ENCODE measurements at places on chromosomes 4 and X. TPM values are rescaled to one million over a fixed set of nuclear protein-coding genes. Genes with fewer than 3 reads are reported as not detected.
A peak's percentile ranks its signal among the peaks of the same experiment; 100 is the strongest.

DNA sequence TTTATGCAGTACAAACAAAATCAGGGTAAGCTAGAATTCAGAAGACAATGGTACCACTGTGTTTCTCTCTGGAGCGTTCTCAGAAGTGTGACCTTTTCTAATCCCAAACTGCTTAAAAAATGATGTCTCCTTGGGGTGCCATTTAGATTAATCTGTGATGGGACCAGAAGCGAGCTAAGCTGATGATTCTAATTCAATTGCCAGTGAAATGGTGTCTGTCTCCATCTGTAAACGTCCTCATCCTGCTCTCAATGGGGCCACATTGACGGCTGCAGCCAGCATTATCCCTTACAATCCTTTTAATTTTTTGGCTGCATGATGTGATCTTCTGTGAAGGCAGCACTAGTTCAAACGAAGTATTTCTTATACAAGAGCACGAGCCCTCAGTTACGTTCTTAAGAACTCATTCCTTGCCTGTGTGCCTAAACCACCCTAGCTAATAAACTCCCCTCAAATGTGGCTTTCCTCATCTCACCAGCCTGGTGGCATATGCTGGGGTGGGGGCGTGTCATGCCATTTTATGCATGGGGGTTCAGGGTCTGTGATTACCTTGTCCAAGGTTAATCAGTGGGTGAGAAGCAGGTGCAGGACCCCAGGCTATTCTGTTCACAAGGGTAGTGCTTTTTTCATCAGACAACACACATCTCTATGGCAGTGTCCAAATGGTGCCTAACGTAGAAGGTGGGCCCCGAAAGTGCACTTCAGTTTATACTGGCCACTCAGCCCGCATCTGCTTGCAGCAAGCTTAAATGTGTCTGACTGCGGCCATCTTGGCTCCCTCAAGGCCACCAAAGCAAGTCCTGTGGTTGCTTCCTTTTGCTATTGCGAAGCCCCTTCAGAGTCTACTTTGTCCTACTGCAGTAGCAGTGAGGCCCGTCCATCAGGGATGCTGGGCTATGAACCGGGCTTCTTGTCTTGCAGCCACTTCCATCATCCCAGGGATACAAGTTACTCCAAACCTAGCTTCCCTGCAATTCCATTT lies 45.7 kb upstream of the SLC2A9 start:
- no peak overlapping the region for H3K27ac ChIP-seq
- H3K4me1 ChIP-seq = no peaks in the 10 kb centered on the region
- DNase-seq = no peak
- H3K27me3 ChIP-seq = no peaks in the 10 kb centered on the region
- H3K36me3 ChIP-seq = peaks cover 20% of the 10 kb centered on the region

GRCh38 chr4:82639971-82640370 lies 78.2 kb upstream of the TMEM150C start:
- no peak for DNase-seq

DNA sequence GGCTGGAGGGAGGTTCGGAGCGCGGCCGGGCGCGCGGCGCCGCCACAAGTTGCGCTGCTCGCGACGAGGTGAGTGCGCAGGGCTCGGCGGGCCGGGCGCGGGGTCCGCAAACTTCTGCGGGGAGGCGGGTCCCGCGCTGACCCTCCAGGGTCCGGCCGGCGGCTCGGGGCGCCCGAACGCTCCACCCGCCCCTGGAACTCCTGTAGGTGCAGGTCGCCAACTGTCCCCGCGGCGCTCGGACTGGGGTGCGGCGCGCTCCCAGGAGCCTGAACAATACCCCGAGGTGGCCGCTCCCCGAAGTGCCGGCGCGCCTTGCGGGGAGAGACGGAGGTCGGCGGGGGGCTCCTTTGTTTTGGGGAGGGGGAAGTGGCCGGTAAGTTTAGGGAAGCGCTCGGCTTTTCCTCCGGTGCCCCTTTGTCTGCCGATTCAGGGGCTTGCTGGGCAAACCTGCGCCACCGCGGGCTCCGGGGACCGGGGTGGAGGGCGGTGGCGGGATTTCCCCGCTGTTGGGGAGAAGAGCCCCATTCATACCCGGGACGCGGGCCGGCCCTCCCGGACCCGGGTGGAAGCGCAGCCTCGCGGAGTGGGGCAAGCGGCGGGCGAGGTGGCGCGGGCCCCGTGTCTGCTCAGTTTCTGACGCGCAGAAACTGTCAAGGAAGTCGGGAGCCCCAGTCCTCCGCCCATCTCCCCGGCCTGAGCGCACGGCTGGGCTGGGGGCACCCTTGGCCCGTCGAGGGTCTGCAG lies 694 bp downstream of the TBL1X start:
- peak overlapping the region; percentile 83 for H3K27ac ChIP-seq
- DNase-seq = peak; percentile 53
- peaks cover 34% of the 10 kb centered on the region for H3K27me3 ChIP-seq
- H3K4me1 ChIP-seq = peaks cover 57% of the 10 kb centered on the region

DNA sequence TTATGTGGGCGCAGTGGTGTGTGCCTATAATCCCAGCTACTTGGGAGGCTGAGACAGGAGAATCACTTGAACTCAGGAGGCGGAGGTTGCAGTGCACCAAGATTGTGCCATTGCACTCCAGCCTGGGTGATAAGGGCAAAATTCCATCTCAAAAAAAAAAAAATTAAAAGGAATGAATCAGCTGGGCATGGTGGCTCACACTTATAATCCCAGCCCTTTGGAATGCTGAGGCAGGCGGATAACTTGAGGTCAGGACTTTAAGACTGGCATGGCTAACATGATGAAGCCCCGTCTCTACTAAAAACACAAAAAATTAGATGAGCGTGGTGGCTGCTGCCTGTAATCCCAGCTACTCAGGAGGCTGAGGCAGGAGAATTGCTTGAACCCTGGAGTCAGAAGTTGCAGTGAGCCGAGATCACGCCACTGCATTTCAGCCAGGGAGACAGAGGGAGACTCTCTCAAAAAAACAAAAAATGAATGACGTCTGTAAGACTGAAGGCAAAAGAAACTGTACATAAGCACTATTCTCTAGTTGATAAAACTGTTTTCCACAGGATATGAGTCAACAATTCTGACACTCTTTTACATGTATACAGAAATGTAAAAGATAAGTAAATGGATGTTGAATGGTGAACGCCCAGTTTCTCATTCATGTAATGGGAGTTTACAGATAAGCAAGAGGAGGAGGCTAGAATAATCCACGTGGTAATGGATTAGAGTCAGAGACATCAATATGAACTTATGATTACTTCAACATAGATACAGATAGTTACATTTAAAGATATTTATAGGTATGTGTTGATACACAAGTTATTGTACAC lies 22.2 kb downstream of the CENPC start:
- peak; percentile 14 for DNase-seq
- H3K27me3 ChIP-seq = peaks cover 8% of the 10 kb centered on the region
- H3K27ac ChIP-seq = peak overlapping the region; percentile 77
- H3K4me1 ChIP-seq = peaks cover 63% of the 10 kb centered on the region
- H3K36me3 ChIP-seq = peaks cover 19% of the 10 kb centered on the region
- H3K4me3 ChIP-seq = no peak overlapping the region

DNA sequence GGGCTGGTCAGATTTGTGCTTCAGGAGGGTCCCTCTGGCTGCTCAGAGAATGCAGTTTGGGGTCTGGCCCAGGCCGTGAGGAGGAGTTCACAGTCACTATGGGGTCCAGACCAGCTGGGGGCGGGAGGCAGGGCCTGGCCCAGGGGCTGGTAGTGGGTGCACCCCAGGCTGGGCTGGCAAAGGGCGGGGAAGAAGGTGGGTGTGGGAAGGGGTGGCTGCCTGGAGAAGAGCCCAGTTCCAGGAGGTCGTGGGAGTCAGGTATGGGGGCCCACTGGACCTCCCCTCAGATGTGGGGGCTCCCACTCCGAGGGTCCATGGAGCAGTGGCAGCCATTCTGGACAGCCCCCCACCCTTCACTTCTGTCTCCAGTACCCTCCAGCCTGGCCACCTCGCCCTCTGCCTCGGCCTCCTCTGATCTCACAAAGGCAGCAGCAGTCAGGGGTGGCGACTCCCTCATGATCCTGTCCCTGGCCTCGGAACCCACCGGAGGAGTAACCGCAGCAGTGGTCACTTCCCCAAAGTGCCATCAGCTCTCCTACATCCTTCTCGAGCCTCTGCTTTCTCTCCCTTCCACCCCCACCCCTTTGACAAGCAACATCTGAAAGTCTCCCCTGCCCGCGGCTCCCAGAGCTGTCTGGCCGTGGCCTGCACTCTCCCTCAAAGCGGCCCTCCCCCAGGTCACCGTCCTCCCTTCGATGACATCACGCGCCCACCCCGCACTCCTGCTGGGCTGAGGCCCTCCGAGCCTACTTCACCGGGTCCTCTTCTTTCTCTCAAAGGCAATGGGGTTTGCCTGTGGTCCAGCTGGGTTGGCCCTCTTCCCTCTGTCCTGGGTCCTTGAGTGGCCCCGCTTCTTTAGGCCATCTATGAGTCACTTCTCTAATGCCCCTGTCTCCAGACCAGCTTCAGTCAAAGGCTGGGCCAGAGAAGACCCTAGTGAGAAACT lies 1.7 kb upstream of the SLC6A8 start:
- H3K27me3 ChIP-seq = peaks cover 4% of the 10 kb centered on the region
- no peak for DNase-seq
- no peaks in the 10 kb centered on the region for H3K4me1 ChIP-seq
- H3K36me3 ChIP-seq = no peaks in the 10 kb centered on the region
- H3K4me3 ChIP-seq = no peak overlapping the region

- H3K4me3 ChIP-seq = no peak overlapping the region
- H3K27ac ChIP-seq = no peak overlapping the region
- H3K36me3 ChIP-seq = no peaks in the 10 kb centered on the region
These were observed 1114.7 kb upstream of the PABPC4L start for GRCh38 chr4:135316266-135316779.

GRCh38 chrX:116961872-116962582 lies 499.3 kb upstream of the CT83 start:
- H3K36me3 ChIP-seq = no peaks in the 10 kb centered on the region
- no peak for DNase-seq
- no peaks in the 10 kb centered on the region for H3K27me3 ChIP-seq
- H3K27ac ChIP-seq = no peak overlapping the region

DNA sequence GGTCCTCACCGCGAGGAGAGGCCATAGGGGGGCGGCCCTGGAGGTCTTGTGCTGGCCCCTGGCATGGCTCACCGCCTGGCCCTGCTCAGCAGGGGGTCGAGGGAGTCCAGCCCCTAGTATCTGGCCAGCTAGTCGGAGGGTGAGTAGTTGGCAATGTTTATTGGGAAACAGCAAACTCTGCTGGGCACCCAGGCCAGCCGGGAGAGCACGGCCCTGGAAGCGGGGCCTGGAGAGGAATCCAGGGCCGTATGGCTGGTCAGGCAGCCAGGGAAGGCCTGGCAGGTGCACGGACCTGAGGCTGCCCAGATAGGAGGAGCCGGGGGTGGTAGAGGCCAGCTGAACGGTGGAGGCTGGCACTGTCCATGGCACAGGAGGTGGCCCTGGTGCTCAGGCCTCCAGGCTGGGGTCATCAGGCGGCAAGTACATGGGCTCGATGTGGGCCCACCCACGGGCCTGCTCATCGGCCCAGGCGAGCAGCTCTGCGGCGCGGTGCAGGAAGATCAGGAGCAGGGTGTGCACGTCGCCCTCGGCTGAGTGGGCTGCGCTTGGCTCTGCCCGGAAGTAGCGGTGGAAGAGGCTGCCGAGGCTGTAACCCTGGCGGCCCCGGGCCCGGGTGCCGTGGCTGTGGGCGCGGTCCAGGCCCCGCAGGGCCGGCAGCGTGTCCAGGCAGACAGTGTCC lies 1.4 kb downstream of the TREX2 start:
- no peaks in the 10 kb centered on the region for H3K36me3 ChIP-seq
- H3K4me3 ChIP-seq = no peak overlapping the region
- no peaks in the 10 kb centered on the region for H3K4me1 ChIP-seq
- no peaks in the 10 kb centered on the region for H3K27me3 ChIP-seq
- DNase-seq = no peak
- no peak overlapping the region for H3K27ac ChIP-seq

- DNase-seq = no peak
- H3K27ac ChIP-seq = no peak overlapping the region
- H3K27me3 ChIP-seq = peaks cover 49% of the 10 kb centered on the region
- H3K36me3 ChIP-seq = no peaks in the 10 kb centered on the region
These were observed 104.4 kb downstream of the ADRA2C start for GRCh38 chr4:3870567-3870962.

- no peak overlapping the region for H3K27ac ChIP-seq
- DNase-seq = no peak
- no peak overlapping the region for H3K4me3 ChIP-seq
- H3K4me1 ChIP-seq = no peaks in the 10 kb centered on the region
These were observed 16.0 kb downstream of the MAGEB10 start for GRCh38 chrX:27823812-27824211.

- H3K4me3 ChIP-seq = no peak overlapping the region
- no peaks in the 10 kb centered on the region for H3K36me3 ChIP-seq
- DNase-seq = no peak
- no peak overlapping the region for H3K27ac ChIP-seq
- no peaks in the 10 kb centered on the region for H3K27me3 ChIP-seq
- H3K4me1 ChIP-seq = no peaks in the 10 kb centered on the region
These were observed 311.4 kb downstream of the PRDM5 start for GRCh38 chr4:120611092-120611491.

DNA sequence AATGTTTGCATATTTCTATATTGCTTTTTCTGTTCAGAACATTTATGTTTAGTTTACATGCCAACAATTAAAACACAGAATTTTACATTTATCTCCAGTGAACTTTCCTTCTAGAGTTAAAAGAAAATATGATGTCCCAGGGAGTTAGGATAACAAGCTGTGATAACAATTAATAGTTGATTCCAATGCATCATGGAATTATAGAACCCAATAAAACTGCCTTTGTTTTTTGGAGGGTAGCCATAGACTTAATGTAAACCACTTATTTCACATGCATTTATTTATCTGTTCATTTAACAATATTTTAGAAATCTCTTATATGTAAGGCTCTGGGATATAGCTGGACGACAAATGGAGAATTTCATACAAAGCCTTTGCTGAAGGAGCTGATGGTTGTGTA lies 180.0 kb downstream of the CFAP299 start:
- DNase-seq = no peak
- H3K27ac ChIP-seq = no peak overlapping the region
- H3K27me3 ChIP-seq = no peaks in the 10 kb centered on the region

- DNase-seq = no peak
- H3K27ac ChIP-seq = no peak overlapping the region
- H3K27me3 ChIP-seq = no peaks in the 10 kb centered on the region
- no peak overlapping the region for H3K4me3 ChIP-seq
These were observed 426.4 kb upstream of the RPS6KA3 start for GRCh38 chrX:20693078-20693477.

- peaks cover 6% of the 10 kb centered on the region for H3K4me1 ChIP-seq
- H3K27ac ChIP-seq = no peak overlapping the region
- no peaks in the 10 kb centered on the region for H3K36me3 ChIP-seq
- no peak for DNase-seq
These were observed 20.1 kb upstream of the ZNF41 start for GRCh38 chrX:47503151-47503550.

- H3K4me3 ChIP-seq = no peak overlapping the region
- no peaks in the 10 kb centered on the region for H3K4me1 ChIP-seq
- H3K36me3 ChIP-seq = no peaks in the 10 kb centered on the region
- DNase-seq = no peak
These were observed 20.5 kb downstream of the PDLIM5 start for GRCh38 chr4:94472056-94472826.

GRCh38 chr4:185165605-185166063 lies 22.6 kb downstream of the SLC25A4 start:
- peak overlapping the region; percentile 35 for H3K4me3 ChIP-seq
- H3K27me3 ChIP-seq = peaks cover 1% of the 10 kb centered on the region
- peaks cover 11% of the 10 kb centered on the region for H3K4me1 ChIP-seq
- DNase-seq = no peak

NHSL2 gene
- 29.0 TPM for polyA plus RNA-seq

ANXA3 gene
- polyA plus RNA-seq = not detected

MPC1L gene
- not detected for polyA plus RNA-seq

DCAF12L1 gene
- polyA plus RNA-seq = not detected

CD38 gene
- 33.4 TPM for polyA plus RNA-seq

GUCY1B1 gene
- 7.8 TPM for polyA plus RNA-seq

CCKAR gene
- not detected for polyA plus RNA-seq

TLR7 gene
- polyA plus RNA-seq = not detected

Data from immature natural killer cell (primary cell).